ENCODE measurements at places on chromosomes 16 and 17.

- DNase-seq = no peak
These were observed 13.5 kb upstream of the DNAI2 start for GRCh38 chr17:74260525-74260850.

- peak; percentile 66 for DNase-seq
These were observed 5.0 kb downstream of the DPH1 start for GRCh38 chr17:2034806-2035540.

DNA sequence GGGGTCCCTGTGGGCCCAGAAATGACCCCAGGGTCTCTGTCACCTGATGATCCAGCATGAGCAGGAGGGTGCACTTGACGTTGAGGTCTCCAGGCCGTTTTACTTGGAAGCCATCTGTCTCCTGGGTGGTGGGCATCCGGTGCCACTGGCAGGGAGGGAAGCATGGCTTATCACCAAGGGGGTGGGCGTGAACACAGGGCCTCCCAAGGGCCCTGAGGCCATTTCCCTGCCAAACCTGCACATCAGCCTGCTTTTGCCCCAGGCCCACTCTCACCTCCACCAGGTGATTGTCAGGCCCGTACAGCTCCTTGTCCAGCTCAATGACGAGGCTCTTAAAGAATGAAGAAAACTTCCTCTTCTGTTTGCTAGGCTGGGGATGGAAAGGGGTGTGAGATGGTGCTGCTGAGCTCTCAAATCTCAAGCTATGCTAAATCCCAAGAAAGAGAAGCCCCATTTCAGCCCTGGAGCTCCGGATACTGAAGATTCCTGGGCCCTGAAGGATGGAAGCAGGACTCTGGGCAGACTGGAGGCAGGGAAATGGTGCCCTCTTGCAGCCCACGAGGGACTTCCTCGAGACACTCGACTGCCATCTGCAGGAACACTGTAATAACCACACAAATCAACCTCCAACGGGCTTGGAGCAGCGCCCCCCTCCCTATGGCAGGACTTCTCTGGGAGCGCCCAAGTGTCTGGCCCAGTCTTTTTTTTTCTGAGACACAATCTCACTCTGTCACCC lies 7.1 kb upstream of the FTSJ3 start:
- peak; percentile 77 for DNase-seq

DNA sequence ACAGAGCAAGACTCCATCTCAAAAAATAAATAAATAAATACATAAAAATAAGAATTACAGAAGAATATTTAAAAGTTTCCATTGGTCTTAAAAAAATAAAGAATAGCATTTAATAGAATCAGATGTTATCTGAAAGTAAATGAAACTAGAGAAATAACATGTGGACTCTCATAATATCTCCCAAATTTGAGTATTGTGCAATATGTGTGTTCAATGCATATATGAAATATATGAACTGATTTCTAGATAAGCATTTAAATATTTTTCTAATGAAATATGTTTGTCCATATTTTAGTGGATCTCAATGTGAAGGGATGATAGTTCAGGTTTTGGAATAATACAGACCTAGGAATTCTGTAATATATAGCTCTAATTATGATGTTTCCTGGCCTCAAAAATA lies 265.9 kb upstream of the PMFBP1 start:
- no peak for DNase-seq

DNA sequence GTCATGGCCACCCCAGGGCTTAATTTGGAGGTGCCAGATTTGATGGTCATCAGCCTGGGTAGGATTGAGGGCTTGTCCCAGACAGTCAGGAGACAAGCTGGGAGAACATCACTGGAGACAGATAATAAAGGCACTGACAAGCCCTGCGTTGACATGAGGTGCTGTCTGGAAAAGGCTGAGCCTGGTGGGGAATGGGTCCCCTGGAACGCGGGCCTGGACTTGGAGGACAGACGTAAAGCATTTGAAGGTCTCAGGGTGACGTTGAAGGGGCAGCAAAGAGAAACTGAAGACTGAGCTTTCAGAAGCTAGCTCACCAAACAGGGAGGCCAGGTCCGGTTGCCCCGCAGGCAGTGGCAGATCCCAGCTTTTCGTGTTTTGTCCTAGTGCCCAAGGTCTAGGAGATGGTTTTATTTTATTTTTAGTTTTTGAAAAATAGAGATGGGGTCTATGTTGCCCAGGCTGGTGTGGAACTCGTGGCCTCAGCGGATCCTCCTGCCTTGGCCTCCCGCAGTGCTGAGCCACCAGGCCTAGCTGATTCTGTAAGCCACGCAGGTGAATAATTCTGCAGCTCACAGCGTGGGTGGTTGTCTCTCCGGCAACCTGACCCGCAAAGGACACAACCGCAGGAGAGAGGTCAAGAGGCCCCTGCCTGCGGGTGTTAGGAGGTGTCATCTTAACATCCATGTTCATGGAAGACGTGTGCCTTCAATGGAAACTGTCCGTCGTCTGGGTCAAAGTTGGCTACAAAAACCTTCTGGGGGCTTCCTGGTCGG lies 37.6 kb downstream of the METRNL start:
- DNase-seq = no peak

DNA sequence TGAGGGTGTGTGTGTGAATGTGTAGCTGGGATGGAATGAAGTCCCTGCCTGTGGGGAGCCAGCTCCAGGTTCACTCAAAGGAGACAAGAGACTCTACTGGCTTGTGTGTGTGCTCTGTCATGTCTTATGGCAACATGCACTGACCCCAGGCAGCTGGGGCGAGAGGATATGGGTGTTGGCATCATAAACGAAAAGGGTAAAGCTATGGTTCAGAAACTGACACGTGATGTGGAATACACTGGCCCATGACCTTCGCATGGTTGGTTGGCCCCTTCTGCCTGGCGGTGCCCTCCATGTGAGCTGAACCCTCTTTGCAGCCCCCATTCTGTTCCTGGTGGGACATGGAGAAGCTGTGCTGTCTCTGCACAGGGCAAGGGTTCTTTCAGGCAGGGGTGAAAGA lies 21.9 kb downstream of the ZNF750 start:
- DNase-seq = no peak

DNA sequence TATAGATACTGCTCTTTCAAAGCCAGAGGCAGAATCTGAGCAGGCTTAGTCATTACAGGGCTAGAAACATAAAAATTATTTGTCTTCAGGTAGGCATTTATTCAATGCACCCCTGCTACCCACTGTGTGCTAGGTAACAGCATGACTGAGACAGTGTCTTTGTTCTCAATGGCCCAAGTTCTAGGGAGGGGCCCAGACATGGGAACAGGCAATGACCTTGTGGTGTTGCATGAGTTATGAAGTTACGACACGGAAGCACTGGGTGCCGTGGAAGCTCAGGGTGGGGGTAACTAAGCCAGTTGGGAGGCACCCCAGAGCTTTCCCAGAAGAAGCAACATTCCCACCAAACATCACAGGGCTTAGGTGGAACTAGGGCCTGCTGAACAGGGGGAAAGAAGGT lies 87.0 kb downstream of the CPPED1 start:
- no peak for DNase-seq

GRCh38 chr17:55704401-55704800 lies 18.3 kb downstream of the TMEM100 start:
- no peak for DNase-seq

Data from AG08395 (cell line).